Activated naive CD8-positive, alpha-beta T cell treated with anti-CD3 and anti-CD28 coated beads for 36 hours (primary cell): ENCODE measurements at places on chromosomes 6 and 20. TPM values are rescaled to one million over a fixed set of nuclear protein-coding genes. Genes with fewer than 3 reads are reported as not detected.

The C20orf202 gene
- not detected for total RNA-seq

DNA sequence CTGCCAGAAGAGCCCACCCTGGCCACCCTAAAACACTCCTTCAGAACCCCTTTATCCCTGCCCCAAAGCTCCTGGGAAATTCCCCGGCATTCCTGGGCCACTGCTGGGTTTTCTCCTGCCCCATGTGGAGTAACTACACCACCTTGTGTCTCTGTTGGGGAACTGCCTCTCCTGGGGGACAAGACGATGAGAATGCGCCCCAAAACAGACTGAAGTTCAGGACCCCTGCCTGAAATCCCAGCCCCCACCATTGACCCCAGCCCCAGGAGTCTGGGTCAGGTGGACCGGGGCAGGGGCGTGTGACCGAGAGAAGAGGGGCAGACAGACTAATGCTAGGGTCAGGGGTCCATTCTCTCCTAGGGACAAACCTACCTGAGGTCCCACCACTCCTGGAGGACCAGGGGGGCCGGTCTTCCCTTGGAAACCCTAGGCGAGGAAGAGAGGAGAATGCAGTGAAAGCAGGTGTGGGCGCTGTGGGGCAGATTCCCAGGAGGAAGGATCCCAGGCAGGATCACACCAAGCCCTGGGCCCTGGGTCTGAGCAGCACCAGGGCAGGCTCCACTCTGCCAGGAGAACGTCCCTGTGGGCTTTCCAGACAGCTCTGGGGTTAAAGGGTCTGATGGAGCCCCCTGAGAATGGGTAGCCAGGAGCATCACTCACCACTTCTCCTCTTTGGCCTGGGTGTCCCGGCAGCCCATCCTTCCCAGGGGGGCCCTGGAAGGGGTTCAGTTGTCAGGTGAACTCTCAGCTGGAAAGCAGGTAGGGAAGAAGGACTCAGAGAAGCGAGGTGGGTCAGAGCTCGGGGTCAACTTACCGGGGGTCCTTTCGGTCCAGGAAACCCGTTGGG is 19.4 kb downstream of the COL11A2 start:
- no peaks in the 10 kb centered on the region for H3K36me3 ChIP-seq
- no peak for DNase-seq
- no peak overlapping the region for H3K27ac ChIP-seq
- H3K27me3 ChIP-seq, result no peaks in the 10 kb centered on the region

GRCh38 chr6:710601-711571 is 17.9 kb upstream of the EXOC2 start:
- H3K27ac ChIP-seq, result peak overlapping the region; percentile 100
- no peaks in the 10 kb centered on the region for H3K27me3 ChIP-seq
- H3K4me1 ChIP-seq, result peaks cover 24% of the 10 kb centered on the region
- DNase-seq, result peak; percentile 71

The HLA-DRB5 gene
- total RNA-seq, result 0.28 TPM

DNA sequence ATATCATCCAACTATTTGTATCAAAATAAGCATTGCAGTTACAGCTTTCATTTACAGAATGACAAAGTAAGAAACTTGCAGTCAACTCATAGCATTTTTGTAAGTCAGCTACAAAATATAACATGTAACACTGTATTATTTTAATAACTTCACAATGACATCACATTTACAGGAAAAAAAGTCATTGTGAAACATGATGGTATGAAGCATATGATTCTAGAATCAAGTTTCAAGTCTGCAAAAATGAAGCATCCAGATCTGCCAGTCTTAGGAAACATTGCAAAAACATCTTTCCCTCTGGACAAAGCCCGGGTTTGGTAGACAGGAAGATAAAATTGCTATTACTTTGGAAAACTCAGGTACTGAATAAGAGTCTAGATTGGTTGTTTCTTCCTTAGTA is 263.9 kb upstream of the NT5E start:
- no peak for DNase-seq
- no peaks in the 10 kb centered on the region for H3K36me3 ChIP-seq
- peaks cover 4% of the 10 kb centered on the region for H3K27me3 ChIP-seq
- no peak overlapping the region for H3K27ac ChIP-seq
- H3K4me3 ChIP-seq, result no peak overlapping the region

The CD24 gene
- 0.27 TPM for total RNA-seq

- DNase-seq, result no peak
- H3K27ac ChIP-seq, result no peak overlapping the region
- no peaks in the 10 kb centered on the region for H3K4me1 ChIP-seq
- H3K27me3 ChIP-seq, result no peaks in the 10 kb centered on the region
Measured at GRCh38 chr6:137434640-137435039, 59.6 kb downstream of the OLIG3 start.

DNA sequence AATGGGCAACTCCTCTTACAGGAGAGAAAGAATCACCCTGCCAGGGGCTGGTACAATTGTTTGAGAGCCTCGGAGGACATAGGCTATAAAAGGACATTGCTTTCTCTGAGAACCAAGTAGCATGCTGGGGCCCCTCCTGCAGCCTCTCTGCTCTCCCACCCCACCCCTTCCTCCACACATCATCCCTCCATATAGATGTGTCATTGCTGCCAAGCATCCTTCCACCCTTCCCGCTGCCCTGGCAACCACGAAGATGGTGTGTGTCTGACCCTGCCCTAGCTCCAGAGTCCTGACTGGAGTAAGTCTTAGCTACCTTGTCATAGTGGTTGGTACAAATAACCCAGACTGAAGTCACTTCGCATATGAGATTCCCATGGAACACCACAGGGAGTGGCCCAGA is 129.7 kb downstream of the SNX5 start:
- H3K4me3 ChIP-seq, result no peak overlapping the region
- H3K36me3 ChIP-seq, result no peaks in the 10 kb centered on the region
- no peaks in the 10 kb centered on the region for H3K27me3 ChIP-seq
- DNase-seq, result no peak

- H3K4me3 ChIP-seq, result no peak overlapping the region
- no peak for DNase-seq
- H3K4me1 ChIP-seq, result peaks cover 12% of the 10 kb centered on the region
- H3K27ac ChIP-seq, result no peak overlapping the region
- peaks cover 6% of the 10 kb centered on the region for H3K27me3 ChIP-seq
- H3K36me3 ChIP-seq, result no peaks in the 10 kb centered on the region
Measured at GRCh38 chr6:3631186-3631585, 120.3 kb downstream of the PXDC1 start.

DNA sequence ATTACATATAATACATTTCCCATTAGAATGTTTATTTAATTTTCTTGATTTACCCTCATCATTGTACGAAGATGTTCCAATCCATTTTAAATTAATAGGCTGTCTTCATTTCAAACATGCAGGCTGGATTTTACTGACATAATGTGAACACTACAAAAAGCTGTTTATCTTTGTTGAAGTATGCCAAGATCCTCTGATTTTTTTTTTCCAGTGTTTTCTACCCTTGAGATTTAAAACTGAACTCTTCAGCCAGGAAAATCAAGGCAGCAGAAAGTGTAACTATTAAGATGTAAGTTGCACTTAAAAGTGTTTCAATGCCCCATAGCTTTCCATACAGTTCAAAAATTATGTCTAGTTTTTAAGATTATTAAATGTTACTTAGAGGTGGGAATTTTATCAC is 43.5 kb downstream of the PRKN start:
- no peak for DNase-seq
- no peak overlapping the region for H3K27ac ChIP-seq
- no peak overlapping the region for H3K4me3 ChIP-seq
- H3K36me3 ChIP-seq, result no peaks in the 10 kb centered on the region
- H3K4me1 ChIP-seq, result no peaks in the 10 kb centered on the region

DNA sequence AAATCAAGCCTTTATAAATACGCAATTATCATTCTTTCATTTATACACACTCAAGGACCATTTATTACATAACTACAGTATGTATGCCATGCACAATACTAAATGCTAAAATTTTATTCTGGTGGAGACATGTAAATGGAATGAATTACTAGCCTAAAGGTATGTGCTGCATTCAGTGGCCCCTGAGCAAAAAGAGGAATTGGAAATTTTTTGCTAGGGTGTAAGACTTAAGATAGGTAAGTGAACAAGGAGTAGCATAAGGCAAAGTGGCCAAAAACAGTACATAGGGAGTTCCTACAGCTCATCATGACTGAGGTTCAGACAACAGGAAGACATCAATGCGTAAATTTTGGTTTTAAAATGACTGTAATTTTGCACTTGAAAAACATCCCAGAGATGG is 2.3 kb upstream of the MTFR2 start:
- peaks cover 35% of the 10 kb centered on the region for H3K4me1 ChIP-seq
- DNase-seq, result no peak
- no peaks in the 10 kb centered on the region for H3K27me3 ChIP-seq
- H3K36me3 ChIP-seq, result peaks cover 32% of the 10 kb centered on the region

DNA sequence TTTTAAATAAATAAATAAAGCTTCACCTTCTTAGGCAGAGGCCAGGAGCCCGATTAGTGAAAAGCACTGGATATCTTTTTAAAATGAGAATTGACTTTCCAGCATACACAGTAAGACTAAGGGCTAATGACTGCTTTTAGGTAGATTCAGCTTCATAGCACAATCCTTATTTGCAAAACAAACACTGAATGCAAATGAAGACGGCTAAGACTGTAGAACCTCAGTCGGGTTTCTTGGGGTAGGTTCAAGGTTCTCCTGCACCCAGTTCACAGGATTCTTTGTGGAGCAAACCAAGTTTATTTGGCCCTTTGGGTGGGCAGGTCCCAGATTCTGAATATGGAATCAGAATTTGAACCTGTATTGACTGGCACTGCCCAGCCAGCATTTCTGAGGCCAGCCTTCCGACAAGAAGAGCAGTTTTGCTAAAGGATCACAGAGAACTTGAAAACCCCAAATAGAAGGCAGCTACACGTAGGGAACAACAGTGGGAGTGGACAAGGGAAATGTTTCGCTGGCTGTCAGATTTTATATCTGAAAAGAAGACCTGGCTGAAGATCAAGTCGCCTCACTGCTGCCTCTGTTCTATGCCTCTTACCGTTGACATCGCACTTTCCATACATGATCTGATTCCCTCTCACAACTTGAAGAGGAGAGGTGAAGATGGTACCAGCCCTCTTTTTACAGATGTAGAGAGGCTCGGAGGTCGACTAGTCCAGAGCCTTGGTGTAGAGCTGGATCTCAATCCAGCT is 8.2 kb downstream of the TRERF1 start:
- H3K4me1 ChIP-seq, result peaks cover 55% of the 10 kb centered on the region
- no peak overlapping the region for H3K27ac ChIP-seq
- H3K27me3 ChIP-seq, result no peaks in the 10 kb centered on the region
- peaks cover 25% of the 10 kb centered on the region for H3K36me3 ChIP-seq
- H3K4me3 ChIP-seq, result no peak overlapping the region
- no peak for DNase-seq

GRCh38 chr20:58553841-58554240 is 38.6 kb upstream of the APCDD1L start:
- no peaks in the 10 kb centered on the region for H3K27me3 ChIP-seq
- DNase-seq, result no peak
- no peak overlapping the region for H3K27ac ChIP-seq
- H3K36me3 ChIP-seq, result no peaks in the 10 kb centered on the region
- H3K4me3 ChIP-seq, result no peak overlapping the region

GRCh38 chr6:22807818-22808217 is 238.5 kb downstream of the HDGFL1 start:
- no peak overlapping the region for H3K4me3 ChIP-seq
- DNase-seq, result no peak
- no peaks in the 10 kb centered on the region for H3K4me1 ChIP-seq
- H3K36me3 ChIP-seq, result no peaks in the 10 kb centered on the region
- no peak overlapping the region for H3K27ac ChIP-seq

GRCh38 chr6:77456531-77457248 is 6.6 kb downstream of the HTR1B start:
- H3K4me3 ChIP-seq, result no peak overlapping the region
- no peak overlapping the region for H3K27ac ChIP-seq
- peaks cover 41% of the 10 kb centered on the region for H3K27me3 ChIP-seq
- no peaks in the 10 kb centered on the region for H3K4me1 ChIP-seq

DNA sequence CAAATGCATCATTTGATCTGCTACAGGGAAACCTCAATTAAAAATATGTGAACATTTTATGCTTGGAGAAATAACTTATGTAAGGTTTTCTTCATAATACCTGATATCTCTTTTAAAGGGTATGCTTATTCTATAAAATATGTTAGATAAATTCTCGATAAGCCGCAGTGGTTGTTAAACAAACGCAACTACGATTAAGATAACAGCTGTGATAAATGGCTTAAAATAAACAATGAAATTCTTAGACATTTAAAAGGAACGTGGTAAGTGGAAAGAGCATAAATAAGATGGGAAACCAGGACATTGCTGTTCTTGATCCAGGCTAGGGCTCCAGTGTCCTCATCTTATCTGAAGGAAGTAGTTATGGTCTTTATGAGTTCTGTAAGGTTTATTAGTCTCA is 415.9 kb downstream of the CD83 start:
- peaks cover 3% of the 10 kb centered on the region for H3K4me1 ChIP-seq
- no peaks in the 10 kb centered on the region for H3K36me3 ChIP-seq
- DNase-seq, result no peak
- H3K4me3 ChIP-seq, result no peak overlapping the region
- H3K27me3 ChIP-seq, result no peaks in the 10 kb centered on the region

GRCh38 chr6:44228836-44229235 is 5.4 kb downstream of the SLC29A1 start:
- H3K36me3 ChIP-seq, result peaks cover 54% of the 10 kb centered on the region
- no peaks in the 10 kb centered on the region for H3K27me3 ChIP-seq
- H3K27ac ChIP-seq, result no peak overlapping the region
- DNase-seq, result no peak
- peak overlapping the region; percentile 10 for H3K4me3 ChIP-seq

The SNAP25 gene
- total RNA-seq, result not detected

The PLCB4 gene
- total RNA-seq, result not detected

The APCDD1L gene
- not detected for total RNA-seq

The BPIFA1 gene
- total RNA-seq, result not detected

GRCh38 chr20:51574248-51575033 is 31.9 kb upstream of the NFATC2 start:
- H3K27ac ChIP-seq, result no peak overlapping the region
- no peaks in the 10 kb centered on the region for H3K36me3 ChIP-seq
- H3K4me1 ChIP-seq, result no peaks in the 10 kb centered on the region

GRCh38 chr20:9149087-9149486 is 80.2 kb downstream of the PLCB4 start:
- no peak overlapping the region for H3K27ac ChIP-seq
- H3K4me1 ChIP-seq, result no peaks in the 10 kb centered on the region
- DNase-seq, result no peak
- no peaks in the 10 kb centered on the region for H3K36me3 ChIP-seq

DNA sequence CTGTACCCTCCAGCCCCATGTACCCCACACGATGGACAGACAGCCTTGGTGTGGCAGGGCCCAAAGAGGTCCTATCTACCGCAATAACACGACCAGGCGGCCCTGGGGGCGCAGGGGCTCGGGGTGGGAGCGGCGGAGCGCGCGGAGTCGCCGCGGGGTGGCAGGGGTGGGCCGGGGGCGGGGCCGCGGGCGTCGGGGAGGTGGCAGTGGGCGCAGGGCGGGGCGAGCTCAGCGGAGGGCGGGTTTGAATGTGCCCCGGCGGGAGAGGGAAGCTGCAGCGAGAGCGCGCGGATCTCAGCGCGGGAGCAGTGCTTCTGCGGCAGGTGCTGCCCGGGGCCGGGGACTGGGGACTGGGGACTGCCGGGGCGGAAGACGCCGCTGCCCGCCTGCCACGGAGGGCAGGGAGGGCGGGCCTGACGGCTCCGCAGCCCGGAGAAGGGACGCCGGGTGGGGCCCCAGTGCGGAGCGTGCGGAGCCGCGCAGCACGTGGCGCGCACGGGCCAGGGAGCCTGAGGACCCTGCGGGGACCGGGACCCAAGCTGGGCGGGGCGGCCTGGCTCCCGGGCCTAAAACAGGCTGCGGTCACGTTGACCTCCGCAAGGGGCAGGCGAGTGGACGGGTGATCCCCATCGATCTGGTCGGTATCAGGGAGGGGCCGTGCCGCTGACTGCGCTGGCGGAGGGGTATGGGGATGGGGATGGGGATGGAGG is at the start of gene SLC29A1:
Gene SLC29A1, plus strand, starts transcription at position 277 of the 710 bp plus-strand sequence. CDS start 3,719 bp downstream, outside the sequence.
- peaks cover 50% of the 10 kb centered on the region for H3K4me1 ChIP-seq
- peaks cover 10% of the 10 kb centered on the region for H3K27me3 ChIP-seq
- H3K4me3 ChIP-seq, result peak within 1 kb of the TSS; percentile 92

The HEY2 gene
- not detected for total RNA-seq

The CALHM5 gene
- total RNA-seq, result not detected
